Activated CD4-positive, alpha-beta T cell treated with anti-CD3 and anti-CD28 coated beads for 36 hours (primary cell): ENCODE measurements at places on chromosomes 6 and 20.

DNA sequence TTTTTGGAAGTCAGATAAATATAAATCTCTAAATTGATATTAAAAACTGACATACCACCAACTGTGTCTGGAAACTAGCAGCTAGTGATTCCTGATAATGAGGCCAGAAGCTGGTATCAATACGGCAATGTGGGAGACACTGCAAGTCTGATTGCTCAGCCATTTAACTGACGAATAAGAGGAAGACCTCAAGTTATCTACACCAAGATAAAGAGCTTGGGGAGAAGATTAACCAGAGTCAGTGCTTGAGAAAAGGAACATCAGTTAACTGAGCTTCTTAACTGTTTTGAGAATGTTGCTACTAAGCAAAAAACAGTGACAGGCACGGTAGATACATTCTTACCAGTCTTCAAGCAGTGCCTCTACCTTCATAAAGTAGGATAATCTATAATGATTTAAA lies 140.4 kb upstream of the TENT5A start:
- DNase-seq, result no peak

DNA sequence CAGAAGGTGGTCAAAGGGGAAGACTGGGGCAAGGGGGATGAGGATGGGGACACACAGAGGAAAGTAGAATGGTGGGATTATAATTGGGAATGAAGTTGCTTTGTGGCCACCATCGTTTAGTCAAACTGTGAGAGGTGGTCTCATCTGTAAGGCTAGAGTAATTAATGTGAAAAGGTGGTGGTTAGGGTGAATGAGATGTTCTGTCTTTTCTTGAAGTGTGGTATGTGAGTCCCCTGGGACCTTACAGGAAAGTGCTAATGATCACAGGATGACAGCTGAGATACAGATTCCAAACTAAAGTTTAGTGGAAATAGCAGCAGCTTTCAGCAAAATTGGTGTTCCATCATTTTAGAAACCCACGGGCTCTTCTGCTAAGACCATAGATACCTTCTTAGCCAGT lies 10.7 kb downstream of the ZFAND3 start:
- DNase-seq, result no peak

DNA sequence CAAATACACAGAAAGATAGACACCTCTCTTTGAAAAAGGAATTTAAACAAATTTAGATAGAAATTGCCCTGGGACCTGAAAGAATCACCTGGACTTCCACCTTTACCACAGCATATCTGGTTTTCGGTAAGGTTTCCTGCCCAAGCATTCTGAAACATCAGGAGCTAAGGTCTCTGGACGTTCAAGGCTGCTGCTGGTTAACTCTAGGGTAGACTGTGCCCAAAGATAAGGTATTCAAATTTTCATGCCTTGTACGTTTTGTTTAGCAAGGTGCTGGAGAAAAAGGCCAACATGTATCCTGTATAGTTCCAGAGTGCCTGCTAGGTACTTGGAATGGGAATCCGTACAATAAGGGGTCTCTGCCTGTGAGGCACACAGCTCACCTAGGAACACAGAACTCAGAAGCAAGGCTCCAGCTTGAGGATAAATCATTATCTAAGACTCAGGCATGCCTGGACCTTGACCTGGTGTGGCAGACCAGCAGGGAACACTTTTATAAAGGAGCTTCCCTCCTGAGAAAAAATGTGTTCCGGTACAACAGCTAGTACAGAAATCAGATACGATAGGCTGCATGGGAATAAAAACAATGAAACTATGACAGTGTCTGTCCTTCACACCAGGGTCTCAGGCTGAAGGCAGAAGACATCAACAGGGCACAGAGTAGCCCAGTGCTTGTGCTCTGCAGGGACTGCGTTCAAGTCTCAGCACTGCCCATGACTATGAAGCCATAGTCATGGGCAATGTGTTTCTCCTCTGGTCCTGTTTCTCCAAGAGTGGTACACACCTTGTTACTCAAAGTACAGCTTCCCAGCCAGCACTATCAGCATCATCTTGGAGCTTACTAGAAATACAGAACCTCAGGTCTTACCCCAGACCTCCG lies 70.4 kb downstream of the METTL24 start:
- DNase-seq, result no peak

DNA sequence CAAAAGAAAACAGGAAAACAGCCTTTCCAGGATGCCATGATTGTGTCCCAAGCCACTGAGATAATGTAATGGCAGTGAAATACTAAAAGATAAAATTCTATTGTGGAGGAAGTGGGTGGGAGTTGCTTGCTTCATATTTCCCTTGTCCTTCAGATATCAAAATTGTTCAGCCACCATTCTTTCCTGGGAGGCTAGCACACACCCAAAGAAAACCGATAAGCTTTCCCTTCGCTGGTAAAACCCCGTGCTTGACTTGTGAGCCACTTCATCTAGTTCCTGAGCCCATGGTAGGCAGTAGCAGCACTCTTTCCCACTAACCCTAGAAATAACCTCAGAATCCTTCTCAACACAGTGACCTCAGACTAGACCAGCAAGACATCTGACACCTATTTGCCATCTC lies 357.4 kb upstream of the PLCB4 start:
- DNase-seq, result no peak

GRCh38 chr20:50277064-50277415 lies 86.4 kb downstream of the CEBPB start:
- no peak for DNase-seq

GRCh38 chr20:3563133-3563532 lies 92.3 kb downstream of the ATRN start:
- no peak for DNase-seq

GRCh38 chr6:133012774-133013173 lies 198.4 kb downstream of the RPS12 start:
- DNase-seq, result no peak

GRCh38 chr6:110529355-110529754 lies 52.9 kb upstream of the SLC22A16 start:
- DNase-seq, result no peak

DNA sequence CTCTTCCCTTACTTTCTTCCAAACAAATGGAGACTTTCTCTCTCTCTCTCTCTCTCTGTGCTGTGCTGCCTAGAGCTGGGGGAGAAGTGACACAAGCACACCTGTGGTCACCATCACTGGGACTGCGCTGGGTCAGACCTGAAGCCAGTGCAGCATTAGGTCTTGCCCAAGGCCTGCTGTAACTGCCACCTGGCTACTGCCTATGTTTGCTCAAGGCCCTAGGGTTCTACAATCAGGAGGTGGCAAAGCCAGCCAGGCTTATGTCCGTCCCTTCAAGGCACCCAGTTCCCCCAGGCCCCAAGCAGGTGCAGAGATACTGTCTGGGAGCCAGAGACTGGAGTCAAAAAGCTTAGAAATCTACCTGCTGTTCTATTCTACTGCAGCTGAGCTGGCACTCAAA lies 49.4 kb upstream of the TOP1 start:
- no peak for DNase-seq

- no peak for DNase-seq
These were observed 32.3 kb downstream of the RPRD1B start for GRCh38 chr20:38065764-38066375.

DNA sequence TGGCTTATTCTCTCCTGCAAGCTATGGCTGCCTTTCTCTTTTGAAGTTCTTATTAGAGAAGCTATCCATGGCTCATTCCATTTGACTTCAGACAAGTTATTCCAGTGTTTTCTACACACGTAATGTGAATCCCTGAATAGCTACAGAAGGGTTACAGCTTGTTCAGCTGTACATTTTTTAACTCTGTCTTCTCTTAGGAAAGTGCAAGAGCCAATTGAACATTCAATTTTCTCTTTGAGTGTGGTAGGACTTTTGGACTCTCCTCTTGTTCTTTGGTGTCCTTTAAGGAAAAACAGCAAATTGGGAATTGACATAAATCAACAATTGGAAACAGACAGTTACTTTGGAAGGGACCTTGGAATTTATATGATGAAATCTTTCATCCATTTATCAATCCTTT lies 125.8 kb downstream of the EPM2A start:
- no peak for DNase-seq
